Left forelimb (tissue), 1 donor: ENCODE measurements at places on chromosomes 4 and X.
A peak's percentile ranks its signal among the peaks of the same experiment; 100 is the strongest.

DNA sequence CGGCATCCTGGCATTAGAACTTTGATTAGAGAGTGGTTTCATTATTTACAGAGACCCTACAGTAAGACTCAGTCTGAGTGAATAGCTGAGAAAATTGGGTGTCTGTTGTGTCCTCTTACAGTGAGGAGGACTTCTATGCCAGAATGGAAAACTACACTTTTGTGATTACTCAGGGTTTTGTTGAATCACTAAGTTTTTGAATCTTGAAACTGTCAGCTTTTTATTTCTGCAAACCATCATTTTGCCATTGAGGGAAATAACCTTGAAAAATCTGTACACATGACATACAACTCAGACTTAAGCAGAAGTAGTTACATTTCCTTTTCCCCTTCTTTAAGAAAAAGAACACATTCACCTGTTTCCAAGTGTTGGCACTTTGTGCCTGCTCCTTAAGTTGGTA, 117.6 kb upstream of the RASGEF1B start:
- no peak for DNase-seq

DNA sequence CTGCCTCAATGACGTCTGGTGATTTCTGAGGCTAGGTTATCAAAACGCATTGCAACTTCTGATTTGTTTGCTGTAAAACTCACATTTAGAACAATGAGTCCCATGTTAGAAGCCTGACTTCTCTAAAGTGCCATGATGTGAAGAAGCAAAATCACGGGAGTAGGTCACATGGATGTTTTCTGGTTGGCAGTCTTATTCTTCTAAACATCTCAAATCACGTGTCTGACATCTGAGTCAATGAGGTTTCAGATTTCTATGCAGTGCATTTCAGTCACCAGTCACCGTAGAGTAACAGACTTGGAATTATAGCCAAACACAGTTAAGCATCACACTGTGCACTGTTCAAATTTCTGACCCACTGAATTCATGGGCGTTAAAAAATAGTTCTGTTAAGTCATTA, 482.1 kb downstream of the TMA16 start:
- no peak for DNase-seq

GRCh38 chr4:102641793-102642192, 119.0 kb downstream of the MANBA start:
- DNase-seq: no peak

DNA sequence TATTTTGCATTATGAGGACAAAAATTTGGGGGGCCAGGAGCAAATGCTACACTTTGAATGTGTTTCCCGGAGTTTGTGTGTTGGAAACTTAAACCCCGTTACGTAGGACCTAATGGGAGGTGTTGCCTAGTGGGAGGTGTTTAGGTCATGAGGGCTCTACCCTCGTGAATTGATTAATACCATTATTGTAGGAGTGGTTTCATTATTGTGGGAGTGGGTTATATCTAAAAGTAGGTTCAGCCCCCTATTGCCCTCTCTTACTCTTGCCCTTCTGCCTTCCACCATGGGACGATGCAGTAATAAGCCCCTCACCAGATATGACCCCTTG, 15.5 kb downstream of the UBA6 start:
- no peak for DNase-seq

DNA sequence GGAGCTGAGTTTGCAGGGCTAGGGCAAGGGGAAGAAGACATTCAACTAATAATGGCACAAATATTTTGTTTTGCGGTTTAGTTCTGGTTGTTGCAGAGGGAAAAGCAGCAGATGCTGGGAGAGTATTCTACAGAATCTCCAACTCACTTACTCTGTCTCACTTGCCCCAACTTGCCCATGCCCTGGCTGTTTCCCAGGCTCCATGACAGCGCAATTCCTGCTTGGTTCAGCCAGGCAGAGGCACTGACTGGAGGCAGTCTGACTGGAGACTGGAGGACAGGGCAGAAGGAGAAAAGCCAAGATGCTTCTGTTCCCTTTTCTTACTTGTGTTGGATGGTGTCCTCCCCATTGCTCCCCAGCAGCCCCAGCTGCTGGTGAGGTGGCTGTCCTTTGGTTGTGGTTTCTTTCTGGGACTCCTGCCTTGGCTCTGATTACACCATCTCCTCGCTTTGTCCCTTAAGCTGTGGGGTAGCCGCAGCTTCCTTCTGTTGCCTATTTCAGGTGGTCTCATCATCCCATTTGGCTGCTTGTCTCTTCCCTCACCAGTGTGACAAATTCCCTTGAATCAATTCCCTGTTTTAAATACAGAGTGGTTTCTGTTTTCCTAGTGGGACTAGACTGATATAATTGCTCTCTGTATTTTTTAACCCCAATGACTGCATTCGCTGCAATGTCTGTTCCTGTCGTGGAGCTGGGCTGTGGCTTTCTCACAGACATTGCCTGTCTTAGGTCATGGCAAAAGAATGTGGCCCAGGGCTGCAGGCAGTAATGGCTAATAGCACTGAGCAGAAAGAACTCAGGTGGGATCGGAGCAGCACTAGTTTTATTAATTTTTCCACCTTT, 24.2 kb upstream of the RASL11B start:
- DNase-seq: no peak

- DNase-seq: no peak
Measured at GRCh38 chr4:6641971-6642320, 1.5 kb downstream of the MRFAP1 start.

DNA sequence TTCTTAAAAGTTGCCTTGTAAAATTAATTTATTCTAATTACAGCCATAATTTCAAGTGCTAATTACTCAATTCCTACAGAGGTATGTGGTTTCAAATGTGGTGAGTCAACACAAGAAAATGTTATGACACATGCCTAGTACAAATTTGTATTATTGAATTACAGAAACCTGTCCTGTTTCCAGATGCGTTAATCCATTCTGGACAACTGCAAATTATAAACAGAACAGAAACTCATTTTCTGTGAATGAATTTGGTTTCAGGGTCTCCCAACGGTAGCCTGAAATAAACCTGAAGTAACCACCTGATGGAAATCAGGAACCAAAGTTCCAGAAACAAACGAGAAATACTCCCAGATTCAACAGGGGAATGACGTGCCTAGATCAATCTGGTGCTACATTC, 328.6 kb upstream of the F9 start:
- no peak for DNase-seq

- no peak for DNase-seq
Measured at GRCh38 chr4:39913471-39913870, 64.2 kb downstream of the PDS5A start.

DNA sequence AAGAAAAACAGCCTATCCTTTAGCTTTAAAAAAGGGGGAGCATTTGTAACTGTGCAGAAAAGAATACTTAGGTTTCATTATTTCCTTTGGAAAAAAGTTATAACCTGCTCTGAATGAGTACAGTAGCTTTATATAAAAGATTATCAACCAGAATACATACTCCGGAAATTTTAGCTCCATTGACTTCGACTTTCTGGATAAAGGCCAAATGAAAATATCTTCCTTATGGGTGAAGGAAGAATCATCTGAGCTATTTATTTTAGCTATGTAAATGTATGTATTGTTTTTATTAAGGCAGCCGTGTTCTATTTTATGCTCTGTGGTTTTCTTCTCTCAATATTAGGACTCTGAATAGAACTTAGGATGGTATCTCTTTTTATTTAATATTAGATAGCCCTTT, 69.0 kb upstream of the ETNPPL start:
- DNase-seq: no peak

DNA sequence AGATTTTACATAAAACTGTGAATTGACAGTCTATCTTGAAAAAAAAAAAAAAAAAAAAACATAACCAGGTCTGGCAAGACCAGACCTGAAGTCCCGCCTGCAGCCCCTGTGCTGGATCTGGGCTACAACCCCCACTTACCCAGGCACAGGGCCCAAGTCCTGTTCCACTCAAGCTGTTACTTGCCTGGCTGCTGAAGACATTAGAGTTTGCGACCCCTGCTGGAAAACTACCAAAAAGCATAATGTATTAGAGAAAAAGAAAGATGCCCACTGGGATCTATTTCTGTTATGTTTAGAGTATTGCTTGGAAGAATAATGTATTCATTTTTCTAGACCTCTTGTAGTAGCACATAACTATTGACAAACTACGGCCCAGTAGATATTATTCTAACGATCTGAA, 4.7 kb downstream of the HS3ST1 start:
- no peak for DNase-seq

- DNase-seq: no peak
Measured at GRCh38 chr4:11074581-11075241, 354.0 kb downstream of the HS3ST1 start.

- no peak for DNase-seq
Measured at GRCh38 chrX:14564058-14564457, 34.7 kb downstream of the GLRA2 start.

- DNase-seq: peak; percentile 44
Measured at GRCh38 chr4:5956285-5957021, 61.8 kb downstream of the C4orf50 start.

DNA sequence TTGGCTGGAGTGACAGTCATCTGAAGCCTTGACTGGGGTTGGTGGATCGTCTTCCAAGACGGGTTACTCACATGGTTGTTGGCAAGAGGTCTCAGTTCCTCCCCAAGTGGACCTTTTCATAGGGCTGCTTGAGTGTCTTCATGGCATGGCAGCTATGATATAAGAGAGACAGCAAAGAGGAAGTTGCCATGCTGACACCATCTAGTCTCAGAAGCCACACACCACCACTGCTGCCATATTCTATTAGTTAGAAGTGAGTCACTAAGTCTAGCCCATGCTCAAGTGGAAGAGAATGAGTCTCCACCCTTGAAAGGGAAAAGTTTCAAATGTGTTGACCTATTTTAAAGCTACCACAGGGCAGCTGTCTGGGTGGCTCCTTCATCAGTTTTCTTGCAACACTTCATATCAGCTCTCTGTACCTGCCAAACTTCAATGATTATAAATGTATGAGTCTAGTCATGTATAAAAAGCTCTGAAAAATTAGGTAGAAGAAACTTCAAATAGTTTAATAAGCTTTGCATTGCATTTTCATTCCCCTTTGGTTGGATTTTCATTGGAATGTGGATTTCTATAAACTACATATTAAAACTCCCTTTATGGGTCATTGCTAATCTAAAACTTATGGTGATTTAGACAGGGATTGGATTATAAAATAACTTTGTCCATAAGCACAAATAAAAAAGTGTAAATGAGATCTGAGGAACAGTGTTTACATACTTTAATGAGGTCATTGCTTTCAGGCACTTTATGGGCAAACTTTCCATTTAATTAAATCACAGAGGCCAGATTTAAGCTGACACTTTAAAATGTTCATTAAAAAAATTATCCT, 68.0 kb upstream of the ATXN3L start:
- DNase-seq: no peak

GRCh38 chrX:133335027-133335426, 80.3 kb downstream of the GPC4 start:
- DNase-seq: no peak
